ENCODE measurements at places on chromosomes 3 and 15. TPM values are rescaled to one million over a fixed set of nuclear protein-coding genes. Genes with fewer than 3 reads are reported as not detected.

- no peak for DNase-seq
Observed at GRCh38 chr15:34700891-34701427, 53.8 kb downstream of the GJD2 start.

- no peak for DNase-seq
Observed at GRCh38 chr3:4729061-4729973, 236.2 kb downstream of the ITPR1 start.

DNA sequence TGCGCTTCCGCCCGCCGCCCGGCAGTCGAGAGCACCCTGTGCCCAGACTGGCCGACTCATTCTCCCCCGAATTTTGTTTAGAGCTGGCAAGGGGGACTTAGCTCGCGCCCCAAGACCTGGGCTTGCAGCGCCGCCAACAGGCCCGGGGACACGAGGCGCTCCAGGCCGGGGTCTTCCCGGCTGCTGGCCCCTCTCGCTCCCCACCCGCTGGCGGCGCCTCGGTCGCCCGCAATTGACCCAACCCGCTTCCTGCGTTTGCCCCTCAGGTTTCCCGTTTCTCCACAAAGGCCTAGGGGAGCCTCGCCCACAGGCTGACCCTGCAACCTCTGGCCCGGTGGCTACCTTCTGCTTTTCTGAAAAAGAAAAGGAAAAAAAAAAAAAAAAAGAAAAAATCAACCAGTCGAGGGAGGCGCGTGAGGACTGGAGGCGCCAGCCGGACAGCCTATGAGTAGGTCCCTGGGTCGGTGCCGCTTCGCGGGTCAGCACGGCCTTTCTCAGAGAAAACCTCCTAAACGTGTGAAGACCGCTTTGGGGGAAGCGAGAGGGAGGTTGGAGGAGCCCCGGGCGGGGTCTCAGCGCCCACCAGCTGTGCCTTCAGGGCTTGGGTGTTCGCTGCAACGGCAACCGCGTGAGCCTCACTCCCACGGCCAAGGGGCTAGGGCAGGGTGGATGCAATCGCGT lies 7.2 kb downstream of the FOXL2 start:
- no peak for DNase-seq

DNA sequence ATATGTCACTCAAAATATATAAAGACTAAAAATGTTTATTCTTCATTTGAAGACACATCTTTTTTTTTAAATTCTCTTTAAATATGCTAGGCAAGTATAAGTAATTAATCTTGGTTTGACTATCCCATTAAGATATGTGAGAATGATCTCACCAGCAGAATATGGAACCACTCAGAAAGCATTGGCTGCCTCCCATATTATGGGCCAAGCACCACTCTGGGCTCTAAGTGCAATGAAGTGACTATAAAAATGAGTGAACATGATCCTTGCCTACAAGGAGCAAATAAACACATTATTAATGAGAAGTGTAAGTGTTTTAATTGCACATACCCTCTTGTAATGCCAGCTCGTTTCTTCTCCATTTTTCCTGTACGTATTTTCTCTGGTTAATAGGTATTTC lies 328.5 kb downstream of the NAALADL2 start:
- DNase-seq, result no peak

- no peak for DNase-seq
Observed at GRCh38 chr3:182235504-182235903, 523.8 kb downstream of the SOX2 start.

DNA sequence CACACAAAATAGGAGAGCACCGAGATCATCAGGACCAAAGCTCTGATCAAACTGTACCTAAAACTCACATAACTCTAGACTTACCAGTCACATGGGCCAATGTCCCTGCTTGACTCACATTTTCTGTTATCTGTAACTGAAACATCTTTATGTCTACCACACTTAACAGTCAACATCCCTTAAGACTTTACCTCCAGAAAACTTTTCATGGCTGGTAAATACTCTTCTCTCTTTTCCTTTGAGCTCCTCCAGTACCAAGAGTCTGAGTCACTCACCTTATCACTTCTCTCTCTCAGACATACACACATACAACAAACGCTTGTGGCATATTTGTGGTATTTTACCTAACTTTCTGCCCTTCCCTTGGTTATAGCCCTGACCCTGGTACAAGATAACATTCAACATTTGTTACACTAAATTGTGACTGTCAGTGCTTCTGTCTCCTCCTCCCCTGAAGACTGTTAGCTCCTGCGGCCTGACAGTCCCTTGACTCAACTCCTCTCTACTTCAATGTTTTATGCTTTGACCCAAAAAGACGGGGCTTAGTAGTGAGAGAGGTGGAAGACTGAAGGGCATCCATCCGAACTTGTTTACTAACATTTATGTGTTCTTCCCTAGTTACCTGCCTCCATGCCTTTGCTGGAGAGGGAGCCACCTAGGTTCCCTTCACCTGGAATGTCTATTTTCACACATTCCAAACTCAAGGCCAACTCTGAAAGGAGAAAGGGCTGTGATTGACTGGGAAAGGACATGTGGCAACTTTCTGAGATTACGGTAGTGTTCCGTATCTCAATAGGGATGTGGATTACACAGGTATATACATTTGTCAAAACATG lies 3.7 kb upstream of the EFHB start:
- DNase-seq, result no peak

- DNase-seq, result no peak
Observed at GRCh38 chr3:124283652-124284023, 291.7 kb upstream of the ROPN1 start.

The TRAT1 gene
- not detected for total RNA-seq

The BFSP2 gene
- not detected for total RNA-seq

The CLDN11 gene
- total RNA-seq, result 4.3 TPM

DNA sequence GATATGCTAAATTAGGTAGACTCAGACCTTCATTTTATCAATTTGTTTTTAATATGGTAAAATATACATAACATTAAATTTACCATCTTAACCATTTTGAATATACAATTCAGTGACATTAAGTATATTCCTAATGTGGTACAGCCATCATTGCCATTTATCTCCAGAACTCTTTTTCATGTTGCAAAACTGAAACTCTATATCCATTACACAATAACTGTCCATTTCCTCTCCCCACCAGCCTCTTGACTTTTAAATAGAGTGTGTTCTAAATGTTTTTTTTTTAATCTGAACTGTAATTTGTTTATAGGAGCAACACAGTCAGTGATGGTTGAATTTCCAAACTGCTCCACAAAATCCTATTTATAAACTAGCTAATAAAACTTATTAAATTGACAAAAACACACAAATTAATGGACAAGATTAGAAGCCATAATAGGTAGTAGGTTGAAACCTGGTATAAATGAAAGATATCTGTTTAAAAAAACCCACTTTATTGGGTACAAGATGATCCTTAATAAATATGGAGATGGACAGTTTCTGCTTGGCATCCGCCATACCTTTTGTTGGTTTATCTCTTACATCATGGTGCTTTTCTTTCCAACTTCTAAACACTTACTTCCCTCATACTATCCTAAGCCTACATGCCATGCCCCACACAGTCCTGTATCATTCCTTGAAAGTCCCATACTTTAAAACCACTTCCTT lies 142.4 kb downstream of the ZPLD1 start:
- DNase-seq, result no peak

- no peak for DNase-seq
Observed at GRCh38 chr3:148950806-148951205, 40.5 kb upstream of the GYG1 start.

DNA sequence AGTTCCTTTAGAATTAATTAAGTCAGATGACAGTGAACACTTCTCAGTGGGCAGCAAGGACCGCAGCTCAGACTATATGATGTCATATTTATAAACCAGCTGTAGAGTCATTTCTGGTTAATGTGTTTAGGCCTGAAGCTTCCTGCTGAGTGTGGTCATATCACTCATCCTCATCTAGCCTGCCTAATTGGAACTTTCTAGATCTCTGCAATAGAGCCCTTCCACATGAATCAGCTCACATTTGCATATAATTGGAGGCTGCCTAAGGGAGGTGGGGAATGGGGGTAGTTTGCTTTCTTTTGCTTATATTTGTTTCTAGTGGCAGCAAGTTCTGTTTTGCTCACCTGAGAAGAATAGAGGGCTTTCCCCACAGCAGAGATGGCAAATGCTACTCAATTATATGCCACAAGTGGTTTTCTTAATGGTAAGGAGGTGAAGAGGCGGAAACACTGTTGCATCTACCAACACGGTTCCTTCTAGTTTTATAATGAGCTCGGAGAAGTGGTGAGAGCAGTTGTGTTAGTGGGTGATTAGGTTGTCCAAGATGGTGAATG lies 148.1 kb downstream of the KLHL25 start:
- no peak for DNase-seq

- no peak for DNase-seq
Observed at GRCh38 chr15:42284551-42284950, 11.3 kb upstream of the TMEM87A start.

- no peak for DNase-seq
Observed at GRCh38 chr3:159765860-159766294, 222.8 kb upstream of the IL12A start.

The CDHR4 gene
- total RNA-seq, result not detected

The NOX5 gene
- not detected for total RNA-seq

GRCh38 chr15:90931828-90932659 lies at the start of gene HDDC3:
HDDC3 (minus strand) TSS chr15:90932549; CDS start chr15:90932540, 9 bp downstream.
- peak; percentile 94 for DNase-seq

The OXSR1 gene
- total RNA-seq, result 22.9 TPM

DNA sequence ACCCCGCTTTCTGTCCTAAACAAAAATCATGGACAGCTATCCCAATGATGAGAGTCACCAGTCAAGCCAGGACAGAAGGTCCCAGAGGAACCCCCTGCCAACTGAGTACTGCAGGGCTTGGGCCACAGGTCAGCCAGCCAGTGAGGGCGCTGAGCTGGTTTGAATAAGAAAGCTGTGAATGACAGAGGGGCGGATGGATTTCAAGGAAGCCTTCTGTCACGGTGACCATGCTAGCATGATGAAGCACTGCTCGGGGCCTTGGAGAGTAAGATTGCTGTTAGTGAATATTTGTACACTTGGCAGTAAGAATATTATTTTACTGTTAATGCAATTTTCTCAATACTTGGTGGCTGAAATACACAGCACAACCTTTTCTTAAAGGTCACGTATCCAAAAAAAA lies 734.0 kb upstream of the NR2F2 start:
- no peak for DNase-seq

GRCh38 chr15:60546744-60547143 lies 67.8 kb upstream of the ICE2 start:
- DNase-seq, result no peak

- no peak for DNase-seq
Observed at GRCh38 chr3:116930786-116931185, 221.2 kb downstream of the TUSC7 start.

GRCh38 chr15:46921891-46922290 lies 795.4 kb upstream of the SEMA6D start:
- no peak for DNase-seq

The FYTTD1 gene
- total RNA-seq, result 78.7 TPM

DNA sequence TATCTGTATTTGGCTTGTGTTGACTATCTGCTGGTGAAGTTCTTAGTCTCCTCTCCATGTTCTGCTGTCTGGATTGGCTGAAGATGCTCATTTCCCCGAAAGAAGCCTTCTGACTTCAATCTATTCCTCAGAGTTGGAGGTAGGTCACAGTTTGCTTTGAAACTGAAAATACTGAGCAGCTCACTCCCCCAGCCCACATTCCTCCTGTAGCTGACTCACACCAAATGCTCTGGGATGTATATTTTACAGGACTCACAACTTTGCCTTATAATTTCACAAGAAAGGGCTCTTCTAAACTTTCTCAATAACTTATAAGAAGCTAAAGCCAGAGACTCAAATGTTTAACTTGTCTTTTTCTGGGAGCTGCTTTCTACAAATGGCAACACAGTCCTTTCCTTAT lies 36.3 kb upstream of the SNX4 start:
- DNase-seq, result no peak

- DNase-seq, result no peak
Observed at GRCh38 chr15:69288531-69289341, 10.0 kb upstream of the PAQR5 start.

DNA sequence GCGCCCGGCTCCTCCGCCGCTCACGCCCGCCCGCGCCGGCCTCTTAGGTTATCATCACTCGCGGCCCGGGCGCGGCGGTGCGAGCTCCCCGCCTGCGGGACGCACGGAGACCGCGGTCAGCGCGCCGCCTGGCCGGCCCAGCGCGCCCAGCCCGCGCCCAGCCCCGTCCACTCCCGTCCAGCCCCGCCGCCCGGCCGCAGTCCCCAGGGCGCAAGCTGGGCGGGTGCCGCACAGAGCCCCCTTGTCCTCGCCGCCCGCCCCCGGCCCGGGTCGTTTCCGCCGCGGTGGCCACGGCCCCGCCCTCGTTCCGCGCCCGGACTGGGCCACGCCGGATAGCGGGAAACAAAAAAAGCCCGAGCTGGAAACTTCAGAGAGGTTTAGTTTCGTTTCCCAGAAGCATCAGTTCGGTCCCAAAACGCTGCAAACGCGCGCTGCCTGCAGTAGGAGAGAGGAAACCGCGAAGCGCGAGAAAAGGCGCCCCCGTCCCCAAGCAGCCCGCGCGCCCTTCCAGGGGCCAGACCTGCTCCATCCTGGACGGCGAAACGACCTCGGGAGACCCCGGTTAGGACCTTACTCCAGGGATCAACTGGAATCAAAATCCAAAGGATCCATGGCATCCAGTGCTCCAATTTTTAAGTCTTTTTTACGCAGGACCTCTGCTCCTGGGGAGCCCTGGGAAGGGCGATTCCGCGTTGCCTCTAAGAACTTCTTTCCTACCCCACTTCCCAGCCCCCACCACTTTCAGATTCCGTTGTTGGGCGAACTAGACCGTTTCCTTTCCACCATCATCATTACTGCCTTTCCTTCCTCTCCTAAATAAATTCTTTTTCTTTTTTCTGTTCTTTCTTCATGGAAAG lies at the start of gene ATP10A:
TSS of gene ATP10A (minus strand) at position 217 of the 857 bp plus-strand sequence. CDS start 231 bp downstream, outside the sequence.
- DNase-seq, result peak; percentile 53

DNA sequence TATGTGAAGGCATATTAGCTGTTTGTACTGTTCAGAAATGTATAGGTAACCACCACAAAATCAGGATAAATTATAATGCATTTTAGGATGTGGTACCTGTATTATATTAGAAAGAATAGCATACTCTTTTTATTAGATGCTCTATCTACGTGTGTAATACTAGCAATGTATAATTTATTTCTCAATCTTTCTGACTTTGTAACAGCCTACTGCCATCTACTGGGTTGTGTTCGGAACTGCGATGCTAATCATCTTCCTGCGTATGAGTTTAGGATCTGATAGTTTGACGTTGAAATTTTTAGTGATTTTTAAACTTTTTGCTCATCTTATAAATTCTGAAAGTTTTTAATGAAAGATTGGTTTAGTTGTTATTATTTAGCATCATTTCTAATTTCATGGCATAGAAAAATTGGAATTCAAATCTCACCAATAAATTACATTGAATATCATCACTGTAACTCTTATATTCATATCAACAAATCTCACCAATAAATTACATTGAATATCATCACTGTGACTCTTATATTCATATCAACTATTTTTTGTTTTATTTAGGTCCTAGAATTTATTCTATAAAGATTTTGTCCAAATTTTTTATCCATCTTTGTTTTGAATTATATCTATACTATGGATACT lies 322.7 kb upstream of the ZNF717 start:
- no peak for DNase-seq

GRCh38 chr3:46987743-46988401 lies 8.4 kb downstream of the NBEAL2 start:
- peak; percentile 74 for DNase-seq

The AQP9 gene
- total RNA-seq, result 0.77 TPM

The TIMP4 gene
- 12.3 TPM for total RNA-seq
